Calu3 (cell line): ENCODE measurements at places on chromosomes 7 and 10. TPM values are rescaled to one million over a fixed set of nuclear protein-coding genes. Genes with fewer than 3 reads are reported as not detected.

DNA sequence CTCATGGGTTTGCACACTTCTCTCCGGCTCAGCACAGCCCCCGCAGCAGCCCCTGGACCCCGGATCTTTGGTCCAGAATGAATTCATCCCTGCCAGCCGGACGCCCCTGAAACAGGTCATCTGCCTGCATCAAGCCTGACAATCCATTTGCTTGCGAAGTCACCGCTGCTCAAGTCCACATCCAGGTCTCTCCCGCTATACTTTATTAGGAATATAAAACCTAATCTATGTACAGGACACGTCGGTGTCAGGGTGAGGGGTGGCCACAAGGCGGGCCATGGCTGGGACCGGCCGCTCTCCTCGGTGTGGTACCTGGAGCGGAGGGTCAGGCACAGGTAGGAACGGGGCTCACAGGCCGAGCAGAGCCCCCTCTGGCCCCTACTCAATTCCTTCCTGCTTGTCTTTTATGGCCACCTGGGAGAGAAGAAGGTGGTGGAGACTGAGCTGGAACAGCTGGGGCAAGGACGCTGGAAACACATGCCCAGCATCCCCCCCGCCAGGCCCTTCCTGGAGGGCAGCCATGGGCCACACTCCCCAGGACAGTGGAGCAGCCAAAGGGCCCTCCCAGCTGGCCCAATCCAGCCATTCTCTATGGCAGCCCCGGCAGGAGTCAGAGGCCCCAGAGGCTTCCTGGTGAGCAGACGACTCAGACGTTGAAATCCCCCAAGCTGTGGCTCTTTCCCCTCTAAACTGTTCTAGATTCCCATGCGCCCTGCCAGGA lies 5.3 kb downstream of the POLR2J start:
- H3K4me3 ChIP-seq = no peak overlapping the region
- H3K4me1 ChIP-seq = no peaks in the 10 kb centered on the region

EFCAB10 gene
- not detected in 2 replicates for total RNA-seq

DNA sequence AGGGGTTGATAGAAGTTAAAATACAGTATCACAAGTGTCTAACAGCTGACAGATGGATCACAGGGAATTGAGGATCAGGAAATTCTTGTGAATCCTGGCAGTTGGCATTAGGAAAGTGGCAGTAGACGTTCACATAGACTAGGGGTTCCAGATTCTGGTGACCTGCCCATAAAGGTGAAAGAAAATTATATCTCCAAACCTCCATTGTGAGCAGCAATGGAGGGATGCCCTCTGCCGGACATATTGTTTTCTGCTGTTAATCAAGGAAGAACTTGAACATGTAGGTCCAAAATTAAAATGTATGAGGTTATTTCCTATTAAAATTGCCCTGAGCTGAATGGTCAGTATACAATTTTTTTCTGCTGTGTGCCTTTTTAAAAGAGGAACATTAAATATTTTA lies 5.1 kb downstream of the NME8 start:
- peak; percentile 54 for DNase-seq
- H3K27ac ChIP-seq = no peak overlapping the region
- no peaks in the 10 kb centered on the region for H3K4me1 ChIP-seq

GRCh38 chr7:44885394-44886317 lies at the start of gene PURB:
PURB (minus strand) TSS chr7:44885530; CDS start chr7:44885348, 182 bp downstream.
- no peaks in the 10 kb centered on the region for H3K27me3 ChIP-seq
- peak within 1 kb of the TSS; percentile 89 for H3K4me3 ChIP-seq
- peak; percentile 99 for DNase-seq
- H3K27ac ChIP-seq = peak within 1 kb of the TSS; percentile 98
- peaks cover 39% of the 10 kb centered on the region for H3K4me1 ChIP-seq

CUZD1 gene
- 0.93 and 1.5 TPM in 2 replicates for total RNA-seq

- no peak overlapping the region for H3K4me3 ChIP-seq
- no peaks in the 10 kb centered on the region for H3K36me3 ChIP-seq
- DNase-seq = no peak
- H3K4me1 ChIP-seq = no peaks in the 10 kb centered on the region
These were observed 293.0 kb upstream of the AKR1E2 start for GRCh38 chr10:4532976-4533375.

DNA sequence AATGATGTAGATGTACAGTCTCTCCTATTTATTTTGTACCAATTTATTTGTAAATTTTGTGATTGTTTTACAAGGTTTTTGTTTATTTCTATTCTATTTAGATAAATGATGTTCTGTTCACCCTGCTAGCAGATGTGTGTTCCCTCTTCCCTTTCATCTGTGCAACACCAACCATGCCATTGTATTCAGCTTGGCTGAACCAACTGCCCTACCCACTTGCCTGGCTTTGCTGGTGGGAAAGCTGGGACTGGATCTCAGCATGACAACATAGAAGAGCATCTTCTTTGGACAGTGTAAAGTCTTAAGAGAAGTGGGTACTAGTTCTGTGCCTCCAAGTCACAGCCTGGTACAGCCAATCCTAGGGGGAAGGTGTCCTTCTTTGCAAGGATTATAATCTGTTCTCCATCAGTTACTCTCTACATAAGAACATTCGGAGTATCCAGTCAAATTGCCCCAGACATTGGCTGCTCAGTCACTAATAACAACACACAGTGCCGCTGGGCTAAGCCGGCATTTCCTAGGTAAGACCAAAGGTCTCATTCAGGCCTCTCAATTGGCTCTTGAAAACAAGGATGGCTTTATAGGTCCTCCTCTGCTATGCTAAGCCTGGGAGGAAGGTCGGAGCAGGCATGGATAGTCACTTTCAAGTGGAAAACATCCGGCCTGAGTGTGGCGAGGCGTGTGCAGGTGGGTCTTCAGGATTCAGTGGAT lies 109.7 kb downstream of the NT5C2 start:
- H3K27me3 ChIP-seq = no peaks in the 10 kb centered on the region
- H3K27ac ChIP-seq = no peak overlapping the region
- no peak for DNase-seq
- peaks cover 7% of the 10 kb centered on the region for H3K4me1 ChIP-seq
- peaks cover 19% of the 10 kb centered on the region for H3K36me3 ChIP-seq

DNA sequence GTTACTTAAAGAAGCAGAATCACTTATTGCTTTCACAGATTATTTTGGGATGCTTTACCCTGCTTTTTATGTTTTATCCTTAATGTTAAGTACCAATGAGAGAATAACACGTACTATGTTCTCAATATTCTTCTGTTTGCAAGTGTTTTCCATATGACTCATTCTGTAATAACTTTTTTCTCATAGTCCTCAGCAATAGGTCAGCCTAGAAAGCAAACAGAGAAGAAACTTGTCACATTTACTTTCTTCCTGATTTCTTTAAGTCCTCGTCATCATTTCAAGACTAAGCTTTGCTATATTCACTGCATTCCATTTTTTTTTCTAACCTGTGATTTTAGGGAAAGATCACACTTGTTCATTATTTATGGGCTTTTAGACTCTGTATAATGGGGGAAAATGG lies 6.8 kb upstream of the AGR2 start:
- no peak for DNase-seq

DNA sequence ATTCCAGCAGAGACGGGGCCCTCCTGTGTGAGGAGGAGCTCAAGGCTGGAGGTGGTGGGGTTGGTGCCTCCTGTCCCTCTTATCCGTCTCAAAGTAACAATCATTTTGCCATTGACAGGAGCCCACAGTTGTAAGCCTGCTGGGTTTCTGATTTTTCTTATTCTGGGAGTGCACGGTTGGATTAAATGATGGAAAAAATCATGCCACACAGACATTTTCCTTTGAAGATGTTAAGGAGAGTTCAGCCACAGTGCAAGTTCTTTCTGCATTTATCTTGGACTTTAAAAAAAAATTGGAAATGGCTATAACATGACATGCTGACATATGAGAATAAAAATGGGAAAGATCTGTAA lies 8.4 kb upstream of the LYZL1 start:
- H3K36me3 ChIP-seq = no peaks in the 10 kb centered on the region
- no peak for DNase-seq
- no peak overlapping the region for H3K27ac ChIP-seq
- no peaks in the 10 kb centered on the region for H3K4me1 ChIP-seq

AP1S1 gene
- total RNA-seq = 45.6 and 61.6 TPM in 2 replicates

- no peaks in the 10 kb centered on the region for H3K36me3 ChIP-seq
- no peak overlapping the region for H3K4me3 ChIP-seq
- no peak overlapping the region for H3K27ac ChIP-seq
- no peaks in the 10 kb centered on the region for H3K4me1 ChIP-seq
These were observed 250.9 kb downstream of the SFMBT2 start for GRCh38 chr10:7159928-7160327.

FAM131B gene
- 0.19 and 1.2 TPM in 2 replicates for total RNA-seq

DNA sequence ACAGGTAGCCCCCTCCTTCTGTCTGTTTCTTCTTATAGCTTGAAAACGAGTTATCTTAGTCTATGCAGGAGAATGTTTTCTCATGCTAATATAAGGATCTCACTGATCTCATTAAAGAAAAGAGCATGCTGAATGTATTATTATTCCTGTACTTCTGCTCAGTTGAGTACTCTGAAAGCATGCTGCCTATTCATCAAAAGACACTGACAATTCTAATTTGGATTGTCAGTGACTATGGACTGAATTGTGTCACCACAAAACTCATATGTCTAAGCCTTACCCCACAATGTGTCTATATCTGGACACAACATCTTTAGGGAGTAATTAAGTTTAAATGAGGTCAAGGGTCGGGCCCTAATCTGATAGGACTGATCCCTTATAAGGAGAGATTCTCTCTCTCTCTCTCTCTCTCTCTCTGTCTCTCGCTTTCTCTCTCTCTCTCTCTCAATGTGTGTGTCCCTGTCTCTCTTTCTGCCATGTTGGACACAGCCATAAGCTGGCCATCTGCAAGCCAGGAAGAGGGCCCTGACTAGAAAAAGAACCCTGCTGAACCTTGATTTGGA lies 98.4 kb downstream of the GNAT3 start:
- no peak for DNase-seq
- H3K4me1 ChIP-seq = no peaks in the 10 kb centered on the region
- no peaks in the 10 kb centered on the region for H3K36me3 ChIP-seq
- no peak overlapping the region for H3K27ac ChIP-seq
- no peak overlapping the region for H3K4me3 ChIP-seq

- no peaks in the 10 kb centered on the region for H3K27me3 ChIP-seq
- no peaks in the 10 kb centered on the region for H3K4me1 ChIP-seq
- H3K4me3 ChIP-seq = no peak overlapping the region
- no peak for DNase-seq
These were observed 177.3 kb downstream of the C7orf25 start for GRCh38 chr7:42734568-42734967.

DNA sequence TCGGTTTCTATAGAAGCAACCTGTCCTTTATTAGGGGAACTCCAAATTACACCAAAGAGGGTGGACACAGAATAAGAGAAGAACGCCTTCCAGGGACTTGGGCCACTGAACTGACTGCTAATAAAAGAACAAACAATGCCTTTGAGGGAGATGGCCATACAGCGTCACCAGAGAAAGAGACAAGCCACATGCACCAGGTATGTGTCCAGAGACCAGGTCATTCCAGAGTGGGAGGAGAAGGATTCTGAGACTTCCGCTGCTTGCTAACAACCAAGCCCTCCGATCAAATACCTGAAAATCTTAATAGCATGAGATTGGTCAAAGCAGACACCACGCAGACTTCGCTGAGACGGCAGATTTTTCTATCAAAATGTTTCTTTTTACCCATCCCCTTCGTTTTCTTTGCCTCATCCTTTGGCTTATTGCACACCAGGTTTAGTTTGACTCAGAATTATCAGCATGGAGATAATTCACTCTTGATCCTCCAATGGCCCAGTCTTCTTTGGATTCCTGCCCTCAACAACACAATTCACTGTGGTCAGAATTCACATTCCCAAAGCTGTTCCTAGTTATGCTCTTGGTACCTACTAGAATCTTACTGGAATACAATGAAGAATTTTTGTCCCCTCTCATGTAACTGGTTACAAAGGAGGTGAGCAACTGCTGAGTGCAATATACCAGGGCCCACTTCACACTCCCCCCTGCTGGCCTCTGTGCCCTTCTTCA lies 87.4 kb upstream of the DDC start:
- H3K4me1 ChIP-seq = peaks cover 8% of the 10 kb centered on the region
- H3K36me3 ChIP-seq = peaks cover 20% of the 10 kb centered on the region
- DNase-seq = no peak

DNA sequence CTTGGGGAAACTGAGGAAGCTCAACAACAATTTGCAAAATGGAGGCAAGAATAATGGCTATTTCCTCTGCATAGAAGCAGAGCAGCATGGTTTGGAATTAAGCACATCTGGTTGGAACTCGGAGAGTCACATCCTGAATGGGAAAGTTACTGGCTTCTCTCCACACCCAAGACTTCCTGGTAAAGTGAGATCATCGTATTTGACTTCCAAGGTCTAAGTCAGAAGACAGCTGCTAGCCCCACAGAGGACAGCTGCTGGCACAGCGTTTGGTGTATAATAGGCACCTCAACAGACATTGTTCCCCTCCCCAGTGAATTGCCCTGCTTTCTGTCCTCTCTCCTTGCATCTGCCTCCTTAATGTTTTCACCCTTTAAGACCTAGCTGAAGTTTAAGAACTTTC lies 37.0 kb upstream of the NRF1 start:
- peaks cover 8% of the 10 kb centered on the region for H3K36me3 ChIP-seq
- peaks cover 20% of the 10 kb centered on the region for H3K4me1 ChIP-seq
- H3K27ac ChIP-seq = no peak overlapping the region
- no peak for DNase-seq

SLC26A3 gene
- total RNA-seq = not detected in 2 replicates

GRCh38 chr10:104123397-104123796 lies 1.4 kb downstream of the SFR1 start:
- H3K36me3 ChIP-seq = peaks cover 28% of the 10 kb centered on the region
- no peak for DNase-seq
- H3K27ac ChIP-seq = no peak overlapping the region
- H3K27me3 ChIP-seq = no peaks in the 10 kb centered on the region
- H3K4me3 ChIP-seq = peak overlapping the region; percentile 70

GRCh38 chr7:148468700-148469098 lies 121.9 kb upstream of the C7orf33 start:
- H3K4me1 ChIP-seq = no peaks in the 10 kb centered on the region
- H3K27me3 ChIP-seq = peaks cover 27% of the 10 kb centered on the region
- no peak overlapping the region for H3K4me3 ChIP-seq
- no peak for DNase-seq
- H3K27ac ChIP-seq = no peak overlapping the region

DNA sequence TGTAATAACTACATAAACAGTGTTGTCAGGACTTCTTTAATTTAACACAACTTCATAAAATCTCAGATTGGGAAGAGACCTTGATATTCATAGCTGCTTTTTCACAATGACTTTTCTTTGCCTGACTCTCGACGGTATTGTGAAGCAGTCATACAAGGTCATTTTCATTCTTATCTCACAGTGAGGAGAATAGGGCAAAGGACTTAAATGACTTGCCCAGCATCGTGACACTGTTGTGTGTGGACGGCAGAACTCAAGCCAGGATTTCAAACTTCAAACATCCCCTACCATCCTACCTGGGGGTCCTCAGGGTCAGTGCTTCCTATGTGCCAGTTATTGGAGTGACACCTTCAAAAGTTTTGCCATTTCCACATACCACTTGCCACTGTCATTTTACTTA lies 138.5 kb upstream of the GDF10 start:
- peaks cover 31% of the 10 kb centered on the region for H3K4me1 ChIP-seq
- no peak overlapping the region for H3K27ac ChIP-seq

DKK1 gene
- total RNA-seq = 122 and 145 TPM in 2 replicates

- no peaks in the 10 kb centered on the region for H3K27me3 ChIP-seq
- DNase-seq = no peak
- peaks cover 79% of the 10 kb centered on the region for H3K4me1 ChIP-seq
These were observed 15.4 kb downstream of the TSPAN15 start for GRCh38 chr10:69466689-69467088.
